Esophagus squamous epithelium (tissue), 5 donors: ENCODE measurements at places on chromosomes 11 and 22. TPM values are rescaled to one million over a fixed set of nuclear protein-coding genes. Genes with fewer than 3 reads are reported as not detected.

The RAG2 gene
- not detected for total RNA-seq

The SLCO2B1 gene
- total RNA-seq, result 13.1 TPM

DNA sequence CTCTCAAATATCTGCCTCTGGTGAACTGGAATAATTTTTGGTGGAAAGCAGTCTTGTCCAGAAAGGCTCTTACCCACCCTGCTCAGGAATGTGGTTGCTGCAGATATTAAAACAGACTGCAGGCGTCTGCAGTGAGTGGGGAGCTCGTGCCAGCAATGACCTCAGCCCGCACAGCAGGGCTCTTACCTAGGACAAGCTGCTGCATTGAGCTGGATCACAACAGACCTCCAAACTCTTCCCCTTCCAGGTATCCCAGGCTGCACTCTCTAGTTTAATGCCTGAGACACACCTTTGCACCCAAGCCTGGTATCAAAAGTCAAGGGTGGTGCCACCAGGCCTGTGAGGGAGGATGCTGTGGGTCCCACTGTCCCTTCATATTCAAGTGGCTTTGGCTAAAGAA is 69.7 kb upstream of the CDON start:
- no peaks in the 10 kb centered on the region for H3K4me1 ChIP-seq
- H3K36me3 ChIP-seq, result no peaks in the 10 kb centered on the region
- no peak for DNase-seq

- no peaks in the 10 kb centered on the region for H3K27me3 ChIP-seq
- H3K36me3 ChIP-seq, result no peaks in the 10 kb centered on the region
- H3K4me3 ChIP-seq, result no peak overlapping the region
- H3K4me1 ChIP-seq, result peaks cover 16% of the 10 kb centered on the region
These were observed 12.9 kb upstream of the SYTL2 start for GRCh38 chr11:85823816-85824215.

- H3K27ac ChIP-seq, result peak overlapping the region; percentile 81
- peaks cover 22% of the 10 kb centered on the region for H3K4me1 ChIP-seq
- peaks cover 9% of the 10 kb centered on the region for H3K27me3 ChIP-seq
- DNase-seq, result no peak
- H3K36me3 ChIP-seq, result no peaks in the 10 kb centered on the region
These were observed 1.4 kb downstream of the APOA1 start for GRCh38 chr11:116835791-116836631.

DNA sequence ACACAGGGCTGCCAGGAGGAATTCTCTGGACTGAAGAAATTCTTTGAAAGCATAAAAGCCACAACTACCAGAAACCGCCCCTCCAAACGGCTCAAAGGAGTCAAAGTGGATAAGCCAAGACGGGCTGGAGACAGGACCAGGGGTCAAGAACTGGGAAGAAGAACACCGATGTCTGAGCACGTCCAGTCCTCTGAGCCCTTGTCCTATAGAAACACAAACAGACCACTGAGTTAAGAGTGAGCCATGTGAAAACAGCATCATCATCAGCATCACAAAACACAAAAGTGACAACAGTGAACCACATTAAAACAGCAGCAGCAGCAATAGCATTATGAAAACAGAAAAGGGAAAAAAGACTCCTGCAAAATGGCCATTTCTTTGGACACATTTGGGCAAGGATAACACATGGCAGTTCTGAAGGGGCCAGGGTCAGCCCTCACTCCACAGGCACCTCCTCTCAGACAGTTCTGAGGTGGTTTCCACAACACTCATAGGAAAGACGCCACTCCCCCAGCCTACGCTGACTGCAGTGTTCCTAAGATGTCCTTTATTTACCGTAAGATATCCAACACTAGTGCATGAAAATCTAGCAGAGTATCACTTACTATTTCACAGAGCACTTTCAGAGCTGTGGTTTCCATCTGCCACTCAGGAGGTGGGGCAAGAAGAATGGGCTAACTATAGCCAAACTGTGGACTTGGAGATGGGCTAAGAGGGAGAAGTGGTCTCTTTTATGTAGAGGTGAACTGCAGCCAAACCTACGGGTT is 28.6 kb upstream of the YPEL1 start:
- peaks cover 8% of the 10 kb centered on the region for H3K4me1 ChIP-seq
- H3K36me3 ChIP-seq, result peaks cover 24% of the 10 kb centered on the region
- no peak for DNase-seq
- H3K27me3 ChIP-seq, result no peaks in the 10 kb centered on the region
